ENCODE measurements at places on chromosomes 6 and 20.

DNA sequence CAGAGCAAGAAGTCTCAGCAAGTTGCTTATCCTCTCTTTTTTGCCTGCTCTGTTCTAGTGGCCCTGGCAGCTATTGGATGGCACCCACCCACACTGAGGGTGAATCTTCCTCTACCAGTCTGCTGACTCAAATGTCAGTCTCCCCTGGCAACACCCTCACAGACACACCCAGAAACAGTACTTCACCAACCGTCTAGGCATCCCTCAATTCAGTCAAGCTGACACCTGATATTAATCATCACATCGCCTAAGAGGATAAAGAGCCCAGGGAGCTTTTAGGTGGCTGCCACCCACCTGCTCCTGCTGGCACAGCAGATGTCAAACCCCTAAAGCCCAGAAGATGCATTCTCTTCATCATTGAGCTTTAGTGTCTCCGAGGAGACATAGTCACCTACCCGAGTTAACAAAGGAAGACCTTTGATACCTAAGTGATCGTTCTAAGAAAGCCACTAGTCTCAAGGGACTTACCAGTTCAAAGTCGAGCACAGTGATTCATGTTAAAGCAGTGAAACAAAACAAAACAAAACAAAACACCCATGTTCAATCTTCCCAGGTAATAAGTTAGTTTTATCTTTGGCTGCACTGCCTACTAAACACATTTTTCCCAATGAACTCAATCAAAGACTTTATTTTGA is 97.7 kb upstream of the KCNQ5 start:
- DNase-seq = no peak

GRCh38 chr6:101399616-101400162 is 6.2 kb downstream of the GRIK2 start:
- no peak for DNase-seq

- peak; percentile 62 for DNase-seq
Observed at GRCh38 chr6:158207422-158207788, 39.3 kb downstream of the GTF2H5 start.

- no peak for DNase-seq
Observed at GRCh38 chr6:28565823-28566526, 40.3 kb downstream of the GPX5 start.

GRCh38 chr6:328136-328670 is 35.9 kb downstream of the DUSP22 start:
- DNase-seq = peak; percentile 94

DNA sequence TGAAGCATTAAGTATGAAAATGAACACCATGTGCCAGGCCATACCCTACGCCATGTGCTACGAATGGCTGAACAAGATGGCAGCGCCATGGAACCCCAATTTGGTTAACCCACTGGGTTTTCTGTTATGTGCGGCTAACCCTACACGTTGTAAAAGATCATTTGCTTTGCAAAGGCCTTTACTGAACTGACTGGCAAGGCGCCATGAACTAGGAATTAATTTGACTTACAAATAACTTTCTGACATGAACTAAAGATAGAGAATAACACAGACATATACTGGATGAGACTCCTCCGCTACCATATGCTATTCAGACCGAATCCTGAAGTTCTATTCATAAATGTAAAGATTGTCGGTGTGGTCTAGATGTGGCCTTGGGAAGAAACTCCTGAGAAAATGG is 3.9 kb downstream of the CNKSR3 start:
- no peak for DNase-seq

DNA sequence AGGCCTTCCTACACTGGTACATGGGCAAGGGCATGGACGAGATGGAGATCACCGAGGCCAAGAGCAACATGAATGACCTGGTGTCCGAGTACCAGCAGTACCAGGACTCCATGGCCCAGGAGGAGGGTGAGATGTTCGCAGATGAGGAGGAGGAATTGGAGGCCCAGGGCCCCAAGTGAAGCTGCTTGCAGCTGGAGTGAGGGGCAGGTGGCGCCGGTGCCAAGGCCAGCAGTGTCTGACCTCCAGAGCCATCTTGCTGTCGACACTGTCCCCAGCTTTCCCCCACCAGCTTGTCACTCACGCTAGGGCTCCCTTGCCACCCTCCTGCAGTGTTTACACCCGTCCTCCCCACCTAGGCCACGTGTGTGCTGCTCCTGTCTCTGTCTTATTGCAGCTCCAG is 12.2 kb downstream of the GABRR2 start:
- DNase-seq = no peak

All from hepatic stellate cell (primary cell).